ENCODE measurements at places on chromosomes 4 and X.
A peak's percentile ranks its signal among the peaks of the same experiment; 100 is the strongest.

- DNase-seq, result no peak
These were observed 29.6 kb downstream of the RAB40AL start for GRCh38 chrX:102966701-102967100.

GRCh38 chr4:145538596-145538995, 56.9 kb downstream of the SMAD1 start:
- DNase-seq, result no peak

GRCh38 chr4:119218093-119218492, 5.6 kb downstream of the USP53 start:
- no peak for DNase-seq

DNA sequence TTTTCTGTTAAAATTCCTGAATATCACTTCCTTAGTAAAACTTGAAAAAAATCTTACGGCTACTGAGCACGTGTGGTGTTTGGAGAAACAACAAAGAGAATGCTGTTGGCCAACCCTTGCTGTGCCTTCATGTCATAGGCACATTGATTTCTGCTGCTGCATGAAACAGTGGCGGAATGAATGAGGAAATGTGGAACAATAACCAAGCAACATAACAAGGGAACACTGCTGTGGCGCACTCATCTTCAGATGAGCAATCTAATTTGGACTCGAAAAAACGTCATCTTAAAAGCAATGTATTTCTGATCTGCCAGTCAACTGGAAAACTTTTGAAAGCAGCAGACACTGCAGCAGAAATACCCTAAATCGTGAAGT, 51.4 kb downstream of the PROM1 start:
- no peak for DNase-seq

DNA sequence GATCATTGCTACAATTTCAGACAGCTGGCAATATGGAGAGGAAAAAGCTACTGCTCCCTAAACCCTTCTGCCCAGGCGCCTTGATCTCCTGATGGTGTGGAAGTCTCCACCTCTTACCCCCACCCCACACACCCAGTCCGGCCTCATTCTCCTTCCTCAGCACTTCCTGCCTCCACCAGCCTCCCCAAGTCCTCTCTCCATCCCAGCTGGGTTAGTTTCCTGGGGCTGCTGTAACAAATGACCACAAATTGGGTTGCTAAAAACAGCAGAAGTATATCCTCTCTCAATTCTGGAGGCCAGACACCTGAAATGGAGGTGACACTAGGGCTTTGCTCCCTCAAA, 1.1 kb upstream of the CCNQ start:
- peak; percentile 19 for DNase-seq

DNA sequence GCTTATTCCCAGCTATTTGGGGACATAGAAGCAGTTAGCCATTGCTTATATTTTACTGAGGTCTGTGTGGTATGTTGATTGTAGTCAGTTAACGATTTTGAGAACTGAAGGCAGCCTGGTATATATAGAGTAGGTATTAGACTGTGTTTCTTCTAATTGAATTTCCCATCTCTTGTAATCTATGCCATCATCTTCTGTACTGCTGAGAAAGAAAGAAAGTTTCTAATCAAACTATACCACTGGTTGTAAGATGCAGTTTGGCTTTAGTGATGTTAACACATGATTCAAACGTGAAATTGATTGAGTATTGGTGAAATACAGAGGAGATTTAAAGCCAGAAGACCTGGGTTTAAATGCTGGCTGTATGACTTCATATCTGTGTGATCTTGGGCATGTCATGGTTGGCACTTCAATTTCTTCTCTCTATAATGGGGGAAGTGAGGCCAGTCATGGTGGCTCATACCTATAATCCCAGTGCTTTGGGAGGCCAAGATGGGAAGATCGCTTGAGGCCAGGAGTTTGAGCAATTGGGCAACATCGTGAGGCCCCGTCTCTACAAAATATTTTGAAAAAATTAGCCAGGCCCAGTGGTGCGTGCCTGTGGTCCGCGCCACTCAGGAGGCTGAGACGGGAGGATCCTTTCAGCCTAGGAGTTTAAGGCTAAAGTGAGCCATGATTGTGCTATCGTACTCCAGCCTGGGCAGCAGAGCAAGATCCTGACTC, 11.6 kb downstream of the HTT start:
- no peak for DNase-seq

- DNase-seq, result no peak
These were observed 313.7 kb upstream of the SMIM31 start for GRCh38 chr4:164440199-164440598.

GRCh38 chr4:21921526-21922180, 26.9 kb downstream of the KCNIP4 start:
- DNase-seq, result no peak

DNA sequence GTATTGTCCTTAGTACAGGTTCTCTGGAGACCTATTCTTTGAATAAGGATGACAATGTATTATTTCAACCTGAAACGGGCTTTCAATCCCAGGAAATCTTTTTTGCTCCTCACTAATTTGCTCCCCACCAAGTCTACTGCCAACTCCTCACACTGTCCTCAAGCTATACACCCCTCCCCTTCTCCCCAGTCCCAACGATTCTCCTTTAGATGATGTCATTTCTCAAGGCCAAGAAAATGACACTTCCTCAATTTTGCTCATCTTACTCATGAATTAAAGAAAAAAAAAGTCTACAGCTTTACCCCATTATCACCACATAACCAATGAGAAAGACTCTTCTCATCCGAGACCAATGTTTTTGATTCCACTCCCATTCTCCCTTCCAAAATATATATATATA, 20.6 kb downstream of the AP1S2 start:
- DNase-seq, result no peak

- DNase-seq, result no peak
These were observed 36.0 kb upstream of the GYPA start for GRCh38 chr4:144176476-144176875.

DNA sequence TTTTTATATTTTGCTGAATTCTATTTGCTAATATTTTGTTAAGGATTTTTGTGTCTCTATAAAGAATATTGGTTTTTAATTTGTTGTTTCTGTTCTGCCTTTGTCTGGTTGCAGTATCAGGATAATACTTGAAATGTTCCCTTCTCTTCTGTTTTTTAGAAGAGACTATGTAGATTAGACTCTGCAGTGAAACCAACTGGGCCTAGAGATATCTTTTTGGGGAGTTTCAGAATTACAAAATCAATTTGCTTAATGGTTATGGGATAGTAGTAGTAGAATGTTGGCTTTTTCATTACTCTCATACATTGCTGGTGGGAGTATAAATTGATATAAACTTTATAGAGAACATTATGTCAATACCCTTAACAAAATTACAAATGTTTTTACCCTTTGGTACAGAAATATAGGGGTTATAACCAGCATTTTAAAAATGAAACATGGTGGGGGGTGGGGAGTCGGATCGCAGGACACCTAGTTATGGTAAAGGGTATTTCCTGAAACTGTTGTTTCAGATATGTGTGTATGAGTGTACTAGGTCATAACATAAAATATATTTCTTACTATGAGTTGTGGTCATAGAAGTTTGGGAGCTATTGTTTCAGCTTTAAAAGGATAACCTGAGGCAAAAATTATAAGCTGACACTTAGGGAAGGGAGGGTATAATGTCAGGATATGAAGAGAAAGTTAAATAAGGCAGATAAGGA, 29.0 kb downstream of the CLOCK start:
- no peak for DNase-seq

DNA sequence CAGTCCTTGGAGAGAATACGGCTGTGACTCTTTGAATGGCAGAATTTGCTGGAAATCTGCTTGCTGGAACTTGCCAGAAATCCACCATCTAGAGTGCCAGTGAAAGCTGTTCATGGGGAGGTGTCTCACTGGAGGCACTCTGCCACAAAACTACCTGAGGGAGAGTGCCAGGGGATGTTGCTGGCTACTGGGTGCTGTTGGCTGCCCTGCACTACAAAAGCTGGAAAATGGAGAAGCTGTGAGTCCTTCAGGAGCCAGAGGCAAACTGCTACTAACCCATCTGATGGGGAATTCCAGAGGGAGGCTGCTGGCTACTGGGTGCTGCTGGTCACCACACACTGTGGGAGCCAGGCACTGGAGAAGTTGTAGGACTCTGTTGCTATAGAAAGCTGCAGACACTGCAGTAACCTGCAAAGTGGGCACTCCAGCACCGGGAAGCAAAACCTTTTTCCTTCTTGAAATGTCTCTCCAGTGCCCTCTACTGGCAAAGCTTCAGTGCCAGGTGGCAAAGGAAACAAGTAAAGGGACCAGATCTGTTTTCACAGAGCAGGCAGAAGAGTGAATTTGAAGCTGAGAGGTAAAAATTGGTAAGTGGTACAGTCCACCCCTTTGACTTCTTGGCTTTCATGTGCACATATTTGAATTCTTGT, 47.8 kb upstream of the HSD17B10 start:
- peak; percentile 62 for DNase-seq

GRCh38 chr4:156294577-156294976, 340.9 kb upstream of the CTSO start:
- no peak for DNase-seq

DNA sequence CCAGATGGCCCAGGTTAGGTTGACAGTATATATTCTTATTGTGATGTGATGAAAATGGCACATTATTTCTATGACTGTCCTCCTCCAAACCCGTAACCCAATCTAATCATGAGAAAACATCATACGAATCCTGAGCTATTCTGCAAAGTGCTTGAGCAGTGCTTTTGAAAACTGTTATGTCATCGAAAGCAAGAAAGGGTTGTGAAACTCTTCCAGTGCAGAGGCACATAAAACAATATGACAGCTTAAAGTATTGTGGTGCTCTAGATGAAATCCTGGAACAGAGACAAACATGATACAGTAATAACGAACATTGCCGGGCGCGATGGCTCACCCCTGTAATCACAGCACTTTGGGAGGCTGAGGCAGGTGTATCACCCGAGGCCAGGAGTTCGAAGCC, 1648.0 kb downstream of the STIM2 start:
- no peak for DNase-seq

DNA sequence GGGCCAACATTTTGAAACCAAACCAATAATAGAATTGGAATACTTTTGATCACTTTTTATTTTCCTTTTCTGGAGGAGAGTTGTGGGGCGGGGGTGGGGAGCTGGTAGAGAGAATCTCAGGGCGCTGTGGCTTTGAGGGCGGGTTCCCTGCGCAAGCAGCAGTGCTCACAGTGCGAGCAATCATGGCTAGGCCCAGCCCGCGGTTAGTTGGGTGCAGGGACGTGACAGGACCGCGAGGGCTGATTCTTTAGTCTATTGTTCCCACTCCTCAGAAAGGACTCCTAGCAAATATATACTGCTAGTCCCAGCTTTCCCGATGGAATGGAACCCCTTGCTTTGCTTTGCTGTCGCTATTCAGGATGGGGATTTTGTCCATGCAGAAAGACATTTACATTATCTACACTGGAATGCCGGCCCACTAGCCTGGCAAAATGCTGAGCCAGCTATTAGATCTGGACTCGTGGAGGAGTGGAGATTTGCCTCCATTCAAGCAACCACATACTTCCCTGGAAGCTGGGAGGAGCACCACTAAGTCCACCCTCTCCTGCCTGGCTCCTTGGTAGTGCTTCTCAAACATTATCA, 23.9 kb upstream of the APLN start:
- peak; percentile 59 for DNase-seq

DNA sequence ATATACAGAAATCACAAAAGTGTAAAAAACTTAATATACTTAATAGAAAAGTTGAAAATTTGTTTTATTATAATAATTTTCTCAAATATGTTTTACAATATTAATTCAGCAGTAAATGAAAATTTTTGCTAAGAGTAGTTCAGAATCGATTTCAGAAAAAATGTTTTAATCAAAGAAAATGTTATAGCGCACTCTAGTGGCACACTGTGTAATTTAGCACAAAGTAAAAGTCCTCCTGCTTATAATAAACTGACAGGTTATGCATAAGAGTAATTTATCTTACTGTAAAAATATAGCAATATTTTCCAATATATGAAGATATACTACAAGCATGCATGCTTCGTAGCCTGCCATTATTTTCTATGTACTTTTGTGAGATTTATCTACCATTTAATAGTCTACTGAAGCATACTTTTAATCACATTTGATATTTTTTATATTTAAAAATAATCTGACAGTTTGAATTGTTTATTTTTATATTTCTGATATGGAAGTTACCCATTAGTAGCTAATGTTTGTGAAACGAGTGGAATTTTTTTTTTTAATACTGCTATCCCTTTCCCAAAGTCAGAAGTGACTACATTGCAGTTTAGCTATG, 217.9 kb upstream of the KLHL4 start:
- no peak for DNase-seq

DNA sequence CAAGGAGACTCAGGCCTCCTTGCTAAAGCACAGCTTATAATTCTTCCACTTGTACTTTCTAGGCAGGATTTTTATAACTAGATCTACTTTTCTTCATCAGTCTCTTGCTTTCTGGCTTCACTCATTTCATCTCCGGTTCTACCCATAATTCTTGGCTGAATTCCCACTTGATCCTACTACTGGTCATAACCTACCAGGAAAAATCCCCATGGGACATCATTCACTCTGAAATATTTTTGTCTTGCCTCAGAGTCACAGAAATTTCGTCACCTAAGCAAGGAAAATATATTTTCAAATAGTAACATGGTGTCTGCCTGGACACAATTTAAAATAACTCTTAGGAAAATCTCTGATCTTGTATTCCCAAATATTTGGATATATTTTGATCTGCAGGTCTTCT, 122.3 kb downstream of the TEX13A start:
- DNase-seq, result no peak

DNA sequence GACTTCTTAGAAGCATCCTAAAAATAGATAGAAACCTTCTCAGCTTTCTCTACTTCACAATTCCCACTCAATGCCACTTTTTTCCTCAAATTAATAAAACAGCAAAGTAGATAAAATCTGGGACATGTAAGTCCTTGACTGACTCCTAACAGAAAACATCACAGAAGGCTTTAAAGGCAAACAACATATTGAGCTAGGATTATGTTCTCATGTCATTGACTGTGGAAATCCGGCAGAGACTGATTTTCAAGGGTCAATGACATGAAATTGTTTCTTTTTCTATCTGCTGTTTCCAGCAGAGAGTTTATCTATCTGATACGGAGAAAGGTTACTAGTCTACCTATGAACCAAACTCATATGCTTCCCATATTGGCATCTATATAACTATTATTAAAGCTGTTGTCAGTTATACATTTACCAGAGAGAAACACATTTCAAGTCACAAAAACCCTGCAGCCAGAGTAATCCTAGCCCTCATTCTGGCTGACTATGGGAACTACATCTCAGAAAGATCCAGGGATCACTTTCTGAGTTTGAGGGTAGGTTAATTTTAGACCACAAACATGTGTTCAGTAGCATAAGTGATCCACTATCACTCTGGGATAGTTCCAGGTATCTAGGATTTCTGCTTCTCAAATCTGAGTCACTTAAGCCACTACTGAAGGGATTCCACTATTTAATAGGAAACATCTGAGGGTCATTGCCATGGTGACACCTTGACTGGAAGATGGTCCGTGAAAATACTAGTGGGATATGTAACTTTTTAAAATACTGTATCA, 147.6 kb downstream of the PPP3CA start:
- DNase-seq, result no peak

- DNase-seq, result no peak
These were observed 61.4 kb upstream of the PJA1 start for GRCh38 chrX:69226459-69227158.

GRCh38 chr4:176441594-176441993, 121.8 kb downstream of the SPCS3 start:
- DNase-seq, result no peak

- DNase-seq, result peak; percentile 47
These were observed 89.5 kb downstream of the OR13H1 start for GRCh38 chrX:131633285-131633917.

- DNase-seq, result no peak
These were observed 672.8 kb downstream of the PCDH7 start for GRCh38 chr4:31392923-31393322.

Measured in activated CD8-positive, alpha-beta T cell treated with anti-CD3 and anti-CD28 coated beads for 36 hours (primary cell).